Stimulated activated CD8-positive, alpha-beta memory T cell treated with anti-CD3 and anti-CD28 coated beads, Interleukin-7, amount 100 ng/mL, for 1 hour (primary cell): ENCODE measurements at places on chromosomes 1 and 21.
A peak's percentile ranks its signal among the peaks of the same experiment; 100 is the strongest.

GRCh38 chr21:43733060-43733459 lies 14.1 kb downstream of the PDXK start:
- no peak for DNase-seq

- no peak for DNase-seq
These were observed 3.3 kb upstream of the PIGK start for GRCh38 chr1:77222496-77222895.

- peak; percentile 91 for DNase-seq
These were observed at the start of gene TESK2 for GRCh38 chr1:45490626-45491486. Gene TESK2 (minus strand): TSS chr1:45491163. CDS start chr1:45457785, 33,378 bp downstream.

- DNase-seq: no peak
These were observed 455.5 kb upstream of the ADAMTS5 start for GRCh38 chr21:27422435-27422834.

GRCh38 chr1:46011121-46011695 lies 121.2 kb downstream of the PIK3R3 start:
- no peak for DNase-seq

DNA sequence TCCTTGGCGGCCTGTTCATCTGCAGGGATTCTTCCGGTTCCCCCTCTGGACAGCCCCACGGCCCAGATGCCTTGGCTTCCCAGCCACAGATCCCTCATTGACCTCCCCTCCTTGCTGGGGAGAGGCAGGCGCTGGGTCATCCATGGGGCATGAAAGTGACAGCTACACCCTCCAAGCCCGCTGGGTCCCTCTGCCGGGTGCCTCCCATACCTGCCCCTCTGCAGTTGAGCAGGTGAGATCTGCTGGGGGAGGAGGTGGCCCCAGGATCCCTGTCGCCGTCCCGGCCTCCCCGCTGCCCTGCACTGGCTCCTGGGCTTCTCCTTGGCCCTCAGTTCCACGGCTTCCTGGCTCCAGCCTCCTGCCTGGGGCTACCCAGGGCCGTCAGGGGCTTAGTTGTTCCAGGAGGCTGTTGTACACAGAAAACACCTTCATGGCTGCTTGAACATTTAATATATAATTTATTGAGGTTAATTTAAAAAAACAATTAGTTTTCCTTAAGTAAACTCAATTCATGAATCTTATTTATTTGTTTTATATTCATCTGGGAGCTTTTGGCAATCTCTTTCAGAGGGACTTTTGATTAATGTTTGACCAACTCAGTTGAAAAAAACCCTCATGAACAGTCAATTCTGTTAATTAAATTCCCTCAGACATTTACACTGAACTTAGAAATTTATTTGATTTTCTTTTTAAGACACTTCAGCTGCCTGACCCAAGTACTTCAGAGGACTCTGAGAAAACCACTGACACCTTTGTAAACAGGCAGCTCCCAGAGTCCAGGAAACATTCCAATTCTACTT lies 67.6 kb upstream of the ABCG1 start:
- no peak for DNase-seq

- DNase-seq: no peak
These were observed 178.9 kb upstream of the DPT start for GRCh38 chr1:168907786-168908348.

GRCh38 chr1:198776602-198777029 lies 137.8 kb downstream of the PTPRC start:
- no peak for DNase-seq

DNA sequence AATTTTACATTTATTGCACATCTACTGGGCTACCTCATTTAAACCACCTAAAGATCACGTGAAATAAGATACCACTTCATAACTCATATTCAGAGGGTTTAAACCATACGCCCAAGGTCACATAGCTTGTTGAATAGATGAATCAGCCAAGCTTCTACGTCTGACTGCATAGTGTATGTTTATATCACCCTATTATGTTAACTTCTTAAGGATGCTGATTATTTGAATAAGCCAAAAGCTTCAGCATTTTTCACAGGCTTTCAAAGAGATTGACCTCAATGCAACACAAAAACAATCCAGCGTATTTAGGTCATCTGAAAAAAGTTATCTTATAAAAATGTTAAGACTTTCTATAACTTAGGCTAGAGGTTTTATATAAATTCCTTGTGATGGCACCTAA lies 373.8 kb downstream of the TGFB2 start:
- no peak for DNase-seq

GRCh38 chr1:64567426-64568170 lies 97.7 kb downstream of the CACHD1 start:
- no peak for DNase-seq

GRCh38 chr1:51714374-51715019 lies 97.6 kb downstream of the OSBPL9 start:
- no peak for DNase-seq

- no peak for DNase-seq
These were observed 26.7 kb downstream of the BTG3 start for GRCh38 chr21:17585875-17586450.

GRCh38 chr1:182671750-182672486 lies 12.5 kb downstream of the RGS8 start:
- DNase-seq: no peak

GRCh38 chr1:229964281-229964680 lies 102.8 kb upstream of the GALNT2 start:
- no peak for DNase-seq

DNA sequence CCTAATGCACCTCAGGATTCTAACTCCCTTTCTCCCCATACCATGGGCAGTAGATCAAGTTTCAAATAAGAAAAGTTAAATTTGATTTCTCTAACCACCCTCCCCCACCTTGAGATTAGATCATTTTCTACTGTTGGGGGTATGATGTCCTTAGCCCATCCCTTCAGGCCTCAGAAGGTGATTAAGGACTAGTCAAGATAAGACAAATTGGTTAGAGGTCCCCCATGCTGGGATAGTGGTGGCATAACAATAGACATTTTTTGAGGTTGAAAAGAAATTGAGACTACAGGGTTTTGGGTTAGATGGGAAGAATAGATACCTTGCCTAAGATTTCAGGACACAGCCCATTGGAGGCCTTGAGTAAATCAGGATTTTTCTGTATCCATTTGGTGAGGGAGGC lies 2.5 kb downstream of the CFAP126 start:
- no peak for DNase-seq

DNA sequence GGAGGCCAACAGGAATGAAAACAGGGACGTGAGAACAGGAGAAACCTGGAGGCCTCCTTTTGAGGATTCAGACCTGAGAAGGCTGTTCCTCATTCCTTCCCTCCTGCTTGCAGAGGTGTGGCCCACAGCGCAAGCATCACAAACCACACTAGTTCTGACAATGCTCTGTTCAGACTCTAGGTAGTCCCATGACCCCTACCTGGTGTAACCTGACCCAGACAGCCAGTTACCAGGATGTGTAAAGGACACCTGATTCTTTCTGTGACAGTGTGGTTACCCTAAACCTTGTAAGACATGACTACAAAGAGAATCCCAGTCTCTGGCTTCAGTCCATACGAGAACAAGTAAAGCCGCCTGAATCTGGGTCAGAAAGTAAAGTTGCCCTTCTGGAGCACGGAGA lies 3.2 kb downstream of the MECR start:
- no peak for DNase-seq

DNA sequence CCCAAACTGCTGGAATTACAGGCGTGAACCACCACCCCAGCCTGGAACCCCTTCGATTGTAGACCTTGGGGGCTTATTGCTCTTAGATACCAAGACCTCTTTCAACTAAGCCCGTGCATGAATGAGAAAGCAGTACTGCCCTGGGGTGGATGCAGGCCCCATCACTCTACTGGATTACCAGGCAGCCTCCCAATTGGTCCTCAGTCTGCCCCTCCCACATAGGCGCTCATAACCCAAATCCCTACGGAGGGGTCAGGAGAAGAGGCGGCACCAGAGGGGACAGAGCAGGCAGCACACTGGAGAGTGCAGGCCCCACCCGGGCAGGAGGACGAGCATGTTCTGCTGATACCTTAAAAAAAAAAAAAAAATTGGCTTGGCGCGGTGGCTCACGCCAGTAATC lies 12.4 kb upstream of the STMN1 start:
- no peak for DNase-seq

DNA sequence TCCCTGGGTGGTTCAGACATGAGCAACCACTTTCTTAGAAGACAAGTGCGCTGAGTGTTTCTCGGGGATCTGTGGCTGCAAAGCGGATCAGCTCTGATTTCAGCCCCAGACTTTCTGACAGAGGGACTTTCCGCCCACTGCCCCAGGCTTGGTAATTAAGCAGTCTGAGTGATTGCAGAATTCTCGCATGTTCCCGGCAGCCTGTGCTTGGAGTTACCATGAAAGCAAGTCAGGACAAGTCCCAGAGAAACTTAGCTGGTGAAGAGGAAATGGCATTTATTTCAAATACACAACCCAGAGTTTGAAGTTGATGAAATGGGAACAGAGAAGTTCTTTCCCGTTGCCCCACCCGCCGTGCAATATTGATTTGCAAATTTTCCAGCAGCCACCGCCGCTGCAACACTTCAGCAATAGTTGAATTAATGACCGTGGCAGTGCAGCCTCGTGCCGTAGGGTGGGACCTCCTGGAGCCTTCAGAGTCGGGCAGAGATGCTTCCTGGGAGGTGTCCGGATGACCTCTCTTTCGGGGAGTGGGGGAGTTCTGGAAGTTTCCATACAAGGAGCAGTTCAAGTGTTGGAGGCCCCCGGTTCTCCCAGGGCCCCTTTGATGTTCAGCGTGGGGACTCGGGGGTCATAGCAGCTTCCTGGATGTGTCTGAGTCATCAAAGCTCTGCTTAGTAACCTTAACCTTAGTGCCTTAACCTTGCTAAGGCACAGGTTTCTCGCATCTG lies 134.7 kb downstream of the KAZN start:
- DNase-seq: no peak

GRCh38 chr1:181112071-181112929 lies 23.8 kb downstream of the IER5 start:
- no peak for DNase-seq

- DNase-seq: peak; percentile 30
These were observed 113.1 kb upstream of the IRF2BP2 start for GRCh38 chr1:234722904-234723720.

GRCh38 chr1:207884266-207885029 lies 26.5 kb downstream of the CD34 start:
- DNase-seq: no peak

DNA sequence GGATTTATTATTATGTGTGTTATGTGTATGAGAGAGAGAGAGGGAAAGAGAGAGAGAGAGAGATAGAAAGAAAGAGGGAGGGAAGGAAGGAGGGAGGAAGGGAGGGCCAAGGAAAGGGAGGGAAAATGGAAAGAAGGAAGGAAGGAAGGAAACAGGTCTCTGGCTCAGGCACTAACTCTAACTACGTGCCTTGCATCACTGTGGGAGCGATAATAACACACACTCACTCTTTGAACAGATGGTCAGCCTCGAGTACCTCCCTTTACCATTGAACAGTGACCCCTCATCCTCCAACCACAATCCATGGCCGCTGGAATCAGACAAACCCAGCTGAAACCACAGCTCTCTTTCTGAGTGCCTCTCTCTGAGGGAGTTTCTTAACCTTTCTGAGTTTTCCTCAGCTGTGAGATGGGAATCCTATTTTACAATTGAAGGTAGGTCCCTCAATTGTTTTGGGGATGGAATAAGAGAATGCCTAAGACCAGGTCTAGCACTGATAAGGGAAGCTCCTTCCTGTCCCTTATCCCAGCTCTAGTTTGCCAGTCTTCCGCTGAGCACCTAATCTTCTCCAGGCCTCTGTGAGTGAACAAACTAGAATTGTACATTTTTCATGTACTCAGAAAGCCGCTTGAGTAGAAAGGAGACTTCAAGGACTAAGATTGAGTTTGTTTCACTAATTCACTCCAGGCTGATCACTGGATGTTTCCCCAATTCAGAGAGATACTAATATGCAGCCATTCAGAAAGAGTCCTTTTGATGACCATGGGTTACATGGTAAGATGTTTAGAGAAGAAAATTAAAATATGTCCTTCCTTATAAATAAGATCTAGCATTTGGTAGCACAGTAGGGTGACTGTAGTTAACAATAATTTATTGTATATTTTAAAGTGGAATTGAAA lies 62.8 kb downstream of the IRF2BP2 start:
- DNase-seq: no peak

DNA sequence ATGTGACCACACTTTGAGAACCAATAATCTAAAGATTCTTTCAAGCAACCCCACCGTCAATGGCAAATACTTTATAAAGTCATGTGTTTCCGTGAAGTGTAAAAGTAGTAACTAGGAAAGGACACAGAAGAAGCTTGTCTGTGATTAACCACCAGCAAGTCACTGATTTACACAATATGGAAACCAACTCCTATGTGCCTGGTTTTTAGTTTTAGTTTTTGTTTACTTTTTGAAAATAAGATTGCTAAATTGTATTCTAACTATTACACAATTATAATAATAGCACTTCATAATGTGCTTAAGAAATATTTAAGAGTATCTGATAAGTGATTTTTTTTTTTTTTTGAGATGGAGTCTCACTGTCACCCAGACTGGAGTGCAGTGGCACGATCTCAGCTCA lies 13.0 kb downstream of the FMO2 start:
- DNase-seq: no peak

DNA sequence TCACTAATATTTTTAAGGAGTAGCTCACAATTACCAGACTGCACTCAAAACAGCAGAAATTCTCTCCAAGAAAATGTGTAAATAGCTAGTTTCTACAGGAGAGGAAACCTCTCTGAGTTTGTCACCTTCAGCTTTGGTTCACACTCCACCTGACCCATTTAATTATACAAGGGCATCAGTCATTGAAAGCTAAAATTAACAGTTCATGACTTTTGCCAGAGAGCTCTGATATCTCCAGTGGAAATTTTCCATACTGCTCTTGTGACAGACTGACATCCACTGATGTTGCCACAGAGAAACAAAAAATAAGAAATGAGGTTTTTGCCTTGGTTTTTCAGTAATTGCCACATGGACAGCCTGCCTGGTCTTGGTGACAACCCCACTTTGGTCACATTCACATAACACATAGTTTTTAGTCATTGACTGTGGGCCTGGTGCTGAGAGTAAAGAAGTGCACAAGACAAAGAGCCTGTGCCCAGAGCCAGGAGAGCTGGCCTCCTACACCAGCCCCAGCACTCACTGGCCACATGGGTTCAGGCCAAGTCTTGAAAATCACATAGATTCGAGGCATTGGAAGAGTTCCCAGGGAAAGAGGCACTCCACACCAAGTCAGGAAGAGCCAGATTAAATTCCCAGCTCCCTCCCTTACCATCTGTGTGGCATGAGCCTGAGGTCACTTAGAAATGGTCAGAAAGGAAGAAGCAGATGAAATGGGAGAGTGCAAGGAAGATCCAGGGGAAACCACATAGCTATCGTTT lies 13.8 kb upstream of the SIM2 start:
- DNase-seq: no peak

DNA sequence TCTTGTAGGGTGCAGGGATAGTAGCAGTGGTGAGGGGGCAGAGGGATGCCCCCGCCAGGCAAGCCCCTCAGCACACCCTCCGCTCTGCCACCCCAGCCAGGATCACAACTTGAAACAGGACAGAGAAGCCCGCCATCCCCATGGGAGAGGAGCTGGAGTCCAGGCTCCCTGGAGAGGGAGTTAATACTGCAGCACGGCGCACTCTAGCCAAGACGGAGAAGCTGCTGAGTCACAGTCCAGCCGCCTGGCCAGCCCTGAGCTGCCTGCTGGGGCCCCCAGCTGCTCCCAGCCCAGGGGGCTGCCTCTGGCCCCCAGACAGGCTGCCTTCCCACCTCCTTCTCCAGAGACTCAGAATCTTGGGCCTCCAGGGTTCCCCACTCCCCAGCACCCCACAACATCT lies 87.2 kb downstream of the SYT2 start:
- no peak for DNase-seq

- DNase-seq: no peak
These were observed 1.9 kb downstream of the EFNA3 start for GRCh38 chr1:155080312-155081228.
